Endodermal cell (in vitro differentiated cells): ENCODE measurements at places on chromosomes 2 and 18.

DNA sequence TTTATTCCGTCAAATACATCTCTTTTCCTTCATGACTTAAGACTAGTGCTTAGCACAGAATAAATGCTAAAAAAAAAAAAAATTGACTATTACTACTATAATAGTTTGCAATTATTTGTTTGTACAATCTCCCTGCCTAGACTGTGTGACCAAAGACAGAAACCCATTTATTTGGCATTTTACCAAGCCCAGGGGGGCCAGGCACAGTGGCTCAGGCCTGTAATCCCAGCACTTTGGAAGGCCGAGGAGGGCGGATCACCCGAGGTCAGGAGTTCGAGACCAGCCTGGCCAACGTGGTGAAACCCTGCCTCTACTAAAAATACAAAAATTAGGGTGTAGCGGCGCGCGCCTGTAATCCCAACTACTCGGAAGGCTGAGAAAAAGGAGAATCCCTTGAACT, 1.4 kb downstream of the ASB3 start:
- DNase-seq: no peak

- no peak for DNase-seq
Measured at GRCh38 chr18:23352042-23352441, 101.0 kb upstream of the RIOK3 start.

DNA sequence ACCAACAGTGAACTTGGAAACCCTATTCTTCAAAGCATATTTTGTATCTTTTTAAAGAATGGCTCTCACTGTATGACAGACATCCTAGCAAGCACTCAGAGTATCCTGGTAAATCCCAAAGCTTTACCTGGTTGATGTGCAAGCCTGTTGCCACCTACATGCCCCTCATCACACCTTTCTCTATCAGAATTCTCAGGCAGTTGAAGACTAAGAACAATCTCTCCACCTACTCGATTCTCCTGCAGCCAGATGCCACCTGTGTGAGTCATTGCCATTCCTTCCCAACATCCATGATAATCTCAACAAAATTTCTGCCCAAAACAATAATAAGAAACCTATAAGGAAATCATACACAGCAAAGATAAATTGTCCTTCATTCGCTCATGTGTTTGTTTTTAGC, 659.8 kb downstream of the BCL11A start:
- no peak for DNase-seq

DNA sequence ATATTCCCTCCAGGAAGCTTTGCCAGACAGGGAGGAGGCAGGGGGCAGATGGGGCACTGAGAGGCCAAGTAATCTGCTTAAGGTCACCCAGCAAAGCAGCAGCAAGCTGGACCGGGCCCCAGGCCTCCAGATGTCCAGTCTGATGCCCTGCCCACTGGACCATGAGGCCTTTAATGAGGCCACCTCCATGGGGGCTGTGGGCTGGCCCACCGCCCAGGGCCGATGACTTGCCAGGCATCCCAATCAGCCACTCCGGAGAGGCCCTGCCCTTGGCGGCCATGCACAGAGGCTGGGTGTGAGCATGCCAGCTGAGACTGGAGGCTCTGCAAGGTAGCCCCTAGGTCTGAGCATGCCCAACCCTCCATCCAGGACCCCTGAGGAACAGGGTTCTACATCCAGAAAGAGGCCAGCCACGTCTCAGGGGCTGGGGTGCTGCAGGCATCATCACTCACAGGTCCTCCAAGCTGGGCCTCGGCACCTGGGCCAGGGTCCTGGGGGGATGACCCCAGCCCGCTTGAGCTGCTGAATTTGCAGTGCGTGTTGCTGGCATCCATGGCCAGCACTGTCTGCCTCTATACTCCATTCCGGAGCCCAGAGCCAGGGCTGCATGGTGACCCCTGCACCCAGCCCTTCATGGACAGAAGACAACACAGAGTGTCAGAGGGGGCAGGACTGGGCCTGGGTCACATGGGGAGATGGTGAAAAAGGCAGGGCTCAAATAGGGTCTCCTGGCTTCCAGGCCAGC, 164.2 kb downstream of the INHBB start:
- DNase-seq: no peak
